ENCODE measurements at places on chromosomes 12 and 14.

- DNase-seq = no peak
These were observed 545 bp downstream of the LIMA1 start for GRCh38 chr12:50282721-50283228.

DNA sequence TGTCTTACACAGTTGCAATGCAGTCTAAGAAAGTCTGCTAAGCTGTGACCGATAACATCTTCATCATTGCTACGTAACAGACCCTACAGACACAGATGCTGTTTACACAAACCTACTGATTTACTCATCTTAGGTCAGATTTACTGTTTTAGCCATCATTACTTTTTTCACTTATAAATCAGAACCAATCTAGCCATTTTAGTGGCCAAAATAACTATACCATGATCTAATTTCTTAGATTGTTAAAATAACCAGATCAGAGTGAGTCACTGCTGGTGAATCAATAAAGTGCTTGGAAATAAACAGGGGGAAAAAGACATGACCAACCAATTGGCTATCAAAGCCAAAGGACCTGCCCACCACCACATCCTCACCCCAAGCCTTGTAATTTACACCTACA lies 57.0 kb upstream of the FOXN3 start:
- DNase-seq = no peak

DNA sequence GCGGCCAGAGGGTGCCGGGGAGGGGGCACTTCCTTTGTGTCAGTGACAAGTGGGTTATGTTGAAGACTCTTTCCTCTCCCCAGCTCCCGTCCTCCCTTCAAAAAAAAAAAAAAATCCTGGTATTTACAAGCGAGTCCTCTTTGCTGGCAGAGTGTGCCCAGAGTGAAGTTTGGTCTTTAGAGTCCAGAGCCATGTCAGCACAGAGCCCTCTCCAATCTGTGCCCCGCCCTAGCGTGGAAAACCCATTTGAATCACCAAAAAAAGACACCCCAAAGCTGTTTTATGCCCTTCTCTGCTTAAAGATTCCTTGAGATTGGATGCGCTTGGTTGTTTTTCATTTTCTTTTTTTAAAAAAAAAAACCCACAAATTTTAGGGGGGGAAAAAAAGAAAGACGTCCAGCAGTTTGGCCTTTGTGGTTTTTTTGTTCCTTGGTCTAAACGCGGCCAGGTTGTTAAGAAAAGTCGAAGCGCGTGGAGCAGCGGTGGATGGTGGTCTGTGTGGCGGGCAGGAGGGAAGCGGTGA lies 3.3 kb downstream of the NKX2-1 start:
- no peak for DNase-seq

GRCh38 chr12:68825569-68826217 lies 17.7 kb downstream of the MDM2 start:
- DNase-seq = no peak

DNA sequence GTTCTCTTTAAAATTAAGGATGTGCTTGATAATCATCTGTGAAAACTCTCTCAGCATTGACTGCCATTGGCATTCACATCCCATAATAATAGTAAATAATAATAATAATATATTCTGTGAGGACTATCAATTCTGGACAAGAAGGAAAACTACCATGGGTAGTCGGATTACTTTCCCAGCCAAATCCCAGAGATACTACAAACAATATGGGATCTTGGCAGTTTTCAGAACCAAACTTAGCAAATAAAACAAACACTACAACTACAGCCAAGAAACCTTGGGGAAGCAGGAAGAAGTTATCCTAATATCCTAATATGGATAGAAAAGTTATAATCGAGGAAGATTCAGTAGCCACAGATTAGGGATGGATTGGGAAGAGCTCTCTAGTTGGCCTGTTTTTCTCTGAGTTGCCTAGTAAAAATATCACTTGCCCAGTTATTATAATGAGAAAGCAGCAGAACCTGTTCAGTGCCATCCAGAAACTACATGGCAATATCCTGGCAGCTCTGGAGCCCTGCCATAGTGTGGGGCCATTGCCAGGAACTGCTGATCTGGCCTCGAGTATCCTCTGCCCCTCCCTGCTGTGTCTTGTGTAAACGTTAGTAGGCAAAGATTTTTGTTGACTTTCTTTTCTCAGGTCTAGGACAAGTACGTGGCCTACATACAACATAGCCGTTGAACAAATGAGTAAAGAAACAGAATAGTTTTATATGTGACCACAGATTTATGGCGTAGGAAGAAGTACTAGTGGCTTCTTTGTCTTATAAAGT lies 193.5 kb downstream of the SLC2A13 start:
- DNase-seq = no peak

- DNase-seq = no peak
These were observed 203.1 kb downstream of the ITPR2 start for GRCh38 chr12:26629864-26630263.

DNA sequence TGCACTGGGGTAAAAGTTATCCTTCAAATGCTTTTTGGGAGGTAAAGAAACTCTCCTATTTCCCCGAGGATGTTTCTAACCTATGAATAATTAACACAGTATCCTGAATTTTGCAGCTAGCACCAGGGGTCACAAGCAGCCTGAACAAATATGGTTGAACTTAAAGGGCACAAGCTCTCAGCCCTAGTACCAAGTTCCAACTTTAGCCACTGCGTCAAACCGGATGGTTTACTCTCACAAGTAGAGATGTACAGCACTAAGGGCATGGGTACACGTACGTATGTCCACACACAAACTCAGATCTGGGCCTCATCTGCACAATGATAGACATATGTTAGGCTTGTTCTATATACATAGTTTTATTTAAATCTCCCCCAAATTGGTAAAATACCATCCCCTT lies 4.7 kb downstream of the CCDC88C start:
- no peak for DNase-seq

DNA sequence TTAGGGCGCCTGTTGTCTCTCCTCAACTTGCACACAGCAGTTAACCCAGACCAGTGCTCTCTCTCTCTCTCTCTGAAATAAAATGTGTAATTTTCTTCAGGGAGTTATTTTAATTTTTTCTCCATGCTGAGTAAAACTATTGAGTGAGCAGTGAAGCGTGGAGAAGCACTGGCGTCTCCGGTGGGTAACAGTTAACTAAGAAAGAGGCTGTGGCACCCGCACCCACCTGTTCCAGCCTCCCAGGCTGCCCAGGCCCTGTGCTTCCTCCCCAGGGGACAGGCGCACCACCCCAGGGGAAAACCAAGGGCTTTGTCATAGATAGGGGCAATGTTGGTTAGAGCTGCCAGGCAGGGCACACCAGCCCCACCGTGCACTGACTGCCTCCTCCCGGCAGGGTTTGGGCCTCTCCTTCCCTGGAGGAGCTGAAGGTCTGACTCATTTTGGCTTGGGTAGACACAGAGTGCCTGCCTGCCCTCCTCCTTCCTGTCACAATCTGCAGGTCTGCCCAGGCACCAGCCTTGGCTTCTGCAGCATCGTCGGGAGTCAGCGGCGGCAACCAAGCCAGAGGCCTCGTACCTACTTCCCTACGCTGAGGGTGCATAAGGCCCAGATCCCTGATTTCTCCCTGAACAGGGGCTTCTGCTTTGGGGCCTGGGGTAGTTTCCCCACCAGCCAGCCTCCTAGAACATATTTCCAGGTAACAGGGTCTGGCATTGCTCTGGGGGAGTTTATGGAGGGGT lies 3.9 kb downstream of the HOXC5 start:
- DNase-seq = no peak

DNA sequence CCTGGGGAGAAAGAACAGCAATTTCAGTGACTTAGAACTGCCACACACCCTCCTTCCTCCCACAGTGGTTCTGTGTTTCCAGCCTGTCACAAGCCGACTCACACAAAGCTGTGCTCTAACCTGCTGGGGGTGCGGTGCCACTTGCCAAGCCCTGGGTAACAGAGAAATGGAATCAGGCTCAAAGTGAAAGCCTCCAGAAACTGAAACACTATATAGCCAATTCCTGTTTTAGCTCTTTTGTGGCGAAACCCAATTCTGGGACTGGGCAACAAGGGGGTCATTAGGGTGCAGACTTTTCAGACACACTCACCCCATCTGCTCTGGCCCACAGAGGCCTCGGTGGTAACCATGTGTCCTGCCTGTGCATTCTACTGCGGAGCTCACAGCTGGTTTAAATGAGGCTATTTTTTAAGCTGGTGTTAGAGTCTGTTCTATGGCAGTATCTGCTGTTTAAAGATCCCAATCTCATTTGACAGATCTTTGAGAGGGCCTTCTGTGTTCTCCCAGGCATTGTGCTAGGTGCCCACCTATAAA lies 15.2 kb upstream of the ACTR6 start:
- no peak for DNase-seq

DNA sequence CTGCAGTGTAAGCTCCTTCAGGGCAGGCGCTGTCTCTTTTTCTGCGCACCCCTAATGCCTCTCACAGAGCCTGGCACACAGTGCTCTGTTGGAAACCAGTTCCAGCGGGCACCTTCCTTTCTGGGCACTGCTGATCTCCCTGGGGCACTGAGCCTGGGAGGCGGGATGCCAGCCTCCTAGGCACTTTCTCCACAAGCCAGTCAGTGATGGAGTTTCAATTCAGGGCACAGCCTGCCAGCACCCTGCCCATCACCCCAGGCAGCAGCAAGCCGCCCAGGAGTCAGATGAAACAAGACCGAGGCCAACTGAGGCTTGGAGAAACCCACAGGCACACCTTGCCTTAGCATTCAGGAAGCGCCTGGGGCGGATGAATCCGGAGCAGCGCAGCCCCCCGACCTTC lies 5.7 kb upstream of the CTDSP2 start:
- no peak for DNase-seq

GRCh38 chr12:7431993-7432685 lies 11.8 kb downstream of the CD163L1 start:
- DNase-seq = no peak

GRCh38 chr12:52267266-52267665 lies 7.2 kb upstream of the KRT86 start:
- DNase-seq = no peak

GRCh38 chr14:104314251-104314941 lies 176.0 kb downstream of the KIF26A start:
- DNase-seq = no peak

GRCh38 chr12:5008661-5009060 lies 35.0 kb upstream of the KCNA5 start:
- DNase-seq = no peak

GRCh38 chr14:80996049-80996901 lies 40.9 kb downstream of the TSHR start:
- no peak for DNase-seq

DNA sequence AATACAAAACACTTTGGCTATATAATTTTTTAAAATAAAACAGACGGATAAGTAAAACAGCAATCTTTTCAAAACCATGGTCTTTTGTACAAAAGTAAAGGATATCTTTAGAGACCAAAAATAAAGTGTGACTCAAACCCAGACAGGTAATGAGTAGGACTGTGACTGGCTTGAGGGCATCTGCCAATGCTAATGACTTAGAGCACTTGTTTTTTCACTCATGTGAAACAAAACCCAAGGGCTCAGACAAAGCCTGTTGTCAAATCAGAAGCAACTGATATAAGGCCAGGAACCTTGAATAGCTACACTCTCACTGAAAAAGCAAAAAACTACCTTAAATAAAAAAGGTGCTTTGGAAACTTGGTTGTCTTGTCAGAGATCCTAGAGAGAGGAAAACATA lies 357.4 kb downstream of the TMEM117 start:
- DNase-seq = no peak

GRCh38 chr14:105484069-105484996 lies 2.4 kb upstream of the CRIP1 start:
- no peak for DNase-seq
